ENCODE measurements at places on chromosomes 6 and 20. TPM values are rescaled to one million over a fixed set of nuclear protein-coding genes. Genes with fewer than 3 reads are reported as not detected.

C6orf141 gene
- polyA plus RNA-seq: 5.3 TPM

MAVS gene
- 25.7 TPM for polyA plus RNA-seq

MCM3 gene
- 82.4 TPM for polyA plus RNA-seq

FRK gene
- polyA plus RNA-seq: 4.8 TPM

RAB44 gene
- polyA plus RNA-seq: 0.13 TPM

MDFI gene
- 121 TPM for polyA plus RNA-seq

MCCD1 gene
- 0.16 TPM for polyA plus RNA-seq

HUS1B gene
- polyA plus RNA-seq: 0.31 TPM

HSPA1A gene
- polyA plus RNA-seq: 68.3 TPM

DCDC2 gene
- 10.5 TPM for polyA plus RNA-seq

OPRL1 gene
- polyA plus RNA-seq: 2.6 TPM

WDR27 gene
- 103 TPM for polyA plus RNA-seq

MACROD2 gene
- 8.3 TPM for polyA plus RNA-seq
